ENCODE measurements at places on chromosomes 16 and 17. TPM values are rescaled to one million over a fixed set of nuclear protein-coding genes. Genes with fewer than 3 reads are reported as not detected.

Gene PRKCA
- 36.9 TPM for total RNA-seq

Gene CFAP97D1
- total RNA-seq: not detected

Gene MYADML2
- total RNA-seq: not detected

Gene RMI2
- total RNA-seq: 5.8 TPM

DNA sequence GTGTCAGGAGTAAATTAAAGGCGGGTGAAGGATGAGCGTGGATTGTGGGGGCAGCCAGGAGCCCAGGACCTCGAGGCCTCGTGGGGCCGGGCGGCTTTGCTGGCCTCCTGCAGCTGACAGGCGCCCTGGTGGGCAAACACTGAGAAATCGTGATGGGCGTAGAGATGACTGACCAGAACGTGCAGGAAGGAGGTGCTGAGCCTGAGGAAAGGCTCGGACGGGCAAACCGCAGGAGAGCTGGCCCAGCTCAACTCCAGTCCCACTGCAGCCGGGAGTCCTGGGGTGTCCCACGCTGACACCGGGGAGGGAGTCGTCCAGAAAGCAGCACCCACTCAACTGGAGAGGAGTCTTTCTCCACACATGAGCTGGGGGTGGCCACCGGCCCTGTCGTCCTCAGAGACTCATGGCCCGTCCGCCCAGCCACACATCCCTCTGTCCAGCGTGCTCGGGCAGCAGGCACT, 36.9 kb downstream of the METRNL start:
- H3K27me3 ChIP-seq: peaks cover 13% of the 10 kb centered on the region
- peaks cover under 1% of the 10 kb centered on the region for H3K4me1 ChIP-seq
- H3K4me3 ChIP-seq: no peak overlapping the region
- DNase-seq: no peak
- no peaks in the 10 kb centered on the region for H3K36me3 ChIP-seq
- H3K27ac ChIP-seq: no peak overlapping the region

DNA sequence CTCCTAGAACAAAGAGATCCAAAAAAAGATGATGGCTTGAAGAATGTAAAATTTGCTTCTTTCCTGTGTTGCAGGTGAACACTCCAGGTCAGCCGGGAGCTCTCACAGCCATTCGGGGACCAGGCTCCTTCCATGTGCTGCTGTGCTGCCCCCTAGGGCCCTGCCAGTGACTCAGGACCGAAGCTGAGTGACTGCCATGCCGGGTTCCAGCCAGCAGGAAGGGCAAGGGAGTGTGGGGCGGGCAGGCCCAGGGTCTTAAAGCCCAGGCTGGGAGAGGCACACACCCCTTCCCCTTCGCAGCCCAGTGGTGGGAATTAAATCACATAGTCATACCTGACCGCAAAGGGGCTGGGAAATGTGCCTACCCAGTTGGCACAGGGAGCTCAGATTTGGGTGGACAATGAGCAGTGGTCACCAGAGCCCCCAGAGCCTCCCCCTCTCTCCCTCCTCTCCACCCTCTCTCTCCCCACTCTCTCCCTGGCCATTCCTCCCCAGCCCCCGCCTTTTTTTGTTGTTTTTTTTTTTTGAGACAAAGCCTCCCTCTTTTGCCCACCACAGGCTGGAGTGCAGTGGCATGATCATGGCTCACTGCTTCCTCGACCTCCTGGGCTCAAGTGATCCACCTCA, 11.5 kb downstream of the EPOP start:
- DNase-seq: peak; percentile 29
- no peak overlapping the region for H3K4me3 ChIP-seq
- no peak overlapping the region for H3K27ac ChIP-seq
- no peaks in the 10 kb centered on the region for H3K36me3 ChIP-seq

GRCh38 chr17:19904924-19905323, 37.2 kb upstream of the ULK2 start:
- H3K36me3 ChIP-seq: peaks cover 25% of the 10 kb centered on the region
- H3K27ac ChIP-seq: peak overlapping the region; percentile 97
- H3K27me3 ChIP-seq: no peaks in the 10 kb centered on the region
- H3K4me3 ChIP-seq: no peak overlapping the region
- DNase-seq: no peak
- H3K4me1 ChIP-seq: peaks cover 15% of the 10 kb centered on the region

GRCh38 chr16:11597235-11598095, 10.7 kb upstream of the LITAF start:
- H3K4me1 ChIP-seq: peaks cover 25% of the 10 kb centered on the region
- H3K27me3 ChIP-seq: no peaks in the 10 kb centered on the region
- no peak overlapping the region for H3K4me3 ChIP-seq
- DNase-seq: no peak

- no peaks in the 10 kb centered on the region for H3K36me3 ChIP-seq
- no peaks in the 10 kb centered on the region for H3K4me1 ChIP-seq
- DNase-seq: no peak
- H3K27me3 ChIP-seq: no peaks in the 10 kb centered on the region
Measured at GRCh38 chr16:25023556-25023955, 8.4 kb upstream of the ARHGAP17 start.
